ENCODE measurements at places on chromosomes 4 and X.

GRCh38 chrX:130575831-130576389, 174.1 kb downstream of the RBMX2 start:
- DNase-seq = no peak

GRCh38 chr4:54098375-54098774, 1.6 kb upstream of the GSX2 start:
- DNase-seq = no peak

DNA sequence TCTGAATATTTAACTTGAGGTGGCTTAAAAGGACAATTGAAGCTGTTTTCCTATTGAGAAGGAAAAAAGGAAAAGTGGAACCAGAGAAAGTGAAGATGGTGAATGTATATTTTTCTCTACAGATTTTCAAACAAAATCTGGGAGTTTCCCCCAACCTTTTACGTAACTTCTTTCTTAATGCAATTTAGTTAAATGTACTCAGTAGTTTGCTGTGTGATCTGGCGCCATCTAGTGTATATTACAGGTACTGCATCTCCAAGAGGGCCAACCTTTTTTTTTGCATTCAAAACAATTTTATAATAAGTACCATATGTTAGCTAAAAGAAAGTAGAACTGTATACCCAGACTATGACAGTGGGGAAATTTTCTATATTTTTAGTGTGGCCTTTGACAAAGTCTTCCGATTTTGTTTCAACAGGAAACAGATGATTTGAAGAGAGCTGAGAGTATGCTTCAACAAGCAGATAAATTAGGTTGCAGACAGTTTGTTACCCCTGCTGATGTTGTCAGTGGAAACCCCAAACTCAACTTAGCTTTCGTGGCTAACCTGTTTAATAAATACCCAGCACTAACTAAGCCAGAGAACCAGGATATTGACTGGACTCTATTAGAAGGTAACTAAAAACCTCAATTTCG, 82.0 kb downstream of the PLS3 start:
- no peak for DNase-seq

GRCh38 chr4:158067646-158068045, 105.2 kb downstream of the GASK1B start:
- DNase-seq = no peak

GRCh38 chr4:16123356-16124084, 39.7 kb upstream of the PROM1 start:
- DNase-seq = no peak

- no peak for DNase-seq
Measured at GRCh38 chrX:9231491-9231890, 197.6 kb upstream of the FAM9B start.

Data from cerebellar nuclear complex (tissue), 1 donor.